Left lung (tissue), 14 donors: ENCODE measurements at places on chromosomes 3 and 15. TPM values are rescaled to one million over a fixed set of nuclear protein-coding genes. Genes with fewer than 3 reads are reported as not detected.

DNA sequence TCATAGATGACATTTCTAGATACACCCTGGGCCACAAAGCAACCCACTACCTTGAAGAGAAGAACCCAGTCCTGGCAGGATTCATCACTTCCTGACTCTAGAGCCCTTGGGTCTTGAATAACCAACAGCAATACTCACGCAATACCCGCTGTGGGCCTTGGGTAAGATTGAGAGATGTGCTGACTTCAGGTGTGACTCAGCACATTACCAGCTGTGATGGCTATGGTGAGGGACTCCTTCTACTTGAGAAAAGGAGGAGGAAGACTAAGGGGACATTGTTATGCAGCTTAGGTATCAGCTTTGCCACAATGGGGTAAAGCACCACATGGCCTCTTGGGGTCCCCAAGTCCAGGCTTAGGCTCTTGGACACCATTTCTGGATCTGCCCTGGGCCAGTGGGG lies 14.9 kb downstream of the C3orf33 start:
- H3K4me3 ChIP-seq = no peak overlapping the region
- no peaks in the 10 kb centered on the region for H3K4me1 ChIP-seq
- peak overlapping the region; percentile 20 for H3K27ac ChIP-seq
- no peak for DNase-seq
- H3K36me3 ChIP-seq = peaks cover 13% of the 10 kb centered on the region

IGSF11 gene
- 0.24 TPM for total RNA-seq

DNA sequence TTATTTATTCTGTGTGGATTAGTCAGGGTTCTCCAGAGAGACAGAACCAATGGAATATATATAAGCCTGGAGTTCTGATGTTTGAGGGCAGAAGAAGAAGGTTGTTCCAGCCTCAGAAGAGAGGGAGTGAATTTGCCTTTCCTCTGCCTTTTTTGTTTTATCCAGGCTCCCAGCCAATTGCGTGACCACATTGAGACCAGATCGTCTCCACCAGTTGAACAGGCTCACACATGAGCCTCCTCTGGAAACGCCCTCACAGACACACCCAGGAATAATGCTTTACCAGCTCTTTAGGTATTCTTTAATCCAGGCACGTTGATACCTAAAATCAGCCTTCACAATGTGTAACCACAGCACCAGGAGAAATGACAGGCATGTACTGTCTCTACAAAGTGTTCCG lies 923.1 kb downstream of the TBL1XR1 start:
- no peaks in the 10 kb centered on the region for H3K27me3 ChIP-seq
- no peak overlapping the region for H3K4me3 ChIP-seq
- no peaks in the 10 kb centered on the region for H3K4me1 ChIP-seq
- DNase-seq = no peak
- no peaks in the 10 kb centered on the region for H3K36me3 ChIP-seq

DNA sequence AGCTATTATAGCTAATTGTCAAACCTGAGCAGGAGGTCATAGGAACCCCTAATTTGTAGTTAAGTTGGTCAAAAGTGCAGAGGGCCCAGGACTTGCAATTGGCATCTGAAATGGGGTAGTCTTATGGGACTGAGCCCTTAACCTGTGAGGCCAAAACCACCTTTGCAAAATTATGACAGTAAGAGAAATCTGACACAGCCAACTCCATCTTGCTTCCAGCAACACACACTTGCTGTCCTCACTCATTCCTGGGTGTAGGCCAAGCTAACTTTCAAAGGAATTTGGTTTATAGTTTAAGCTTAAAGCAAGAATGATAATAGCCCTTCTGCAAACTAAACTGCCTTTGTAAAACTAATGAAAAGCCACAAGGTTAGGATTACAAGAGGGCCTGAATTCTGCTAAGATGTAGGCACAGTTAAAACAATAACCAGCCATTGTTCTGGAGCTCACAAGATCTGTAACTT lies 57.6 kb upstream of the FRMD4B start:
- H3K36me3 ChIP-seq = no peaks in the 10 kb centered on the region
- H3K27me3 ChIP-seq = no peaks in the 10 kb centered on the region
- H3K4me1 ChIP-seq = no peaks in the 10 kb centered on the region
- H3K27ac ChIP-seq = no peak overlapping the region
- DNase-seq = peak; percentile 71
- no peak overlapping the region for H3K4me3 ChIP-seq

CPB1 gene
- total RNA-seq = not detected

- H3K4me3 ChIP-seq = no peak overlapping the region
- no peaks in the 10 kb centered on the region for H3K36me3 ChIP-seq
- H3K27ac ChIP-seq = no peak overlapping the region
- H3K4me1 ChIP-seq = no peaks in the 10 kb centered on the region
- peaks cover 12% of the 10 kb centered on the region for H3K27me3 ChIP-seq
- DNase-seq = no peak
Observed at GRCh38 chr3:56459104-56459496, 9.2 kb downstream of the ERC2 start.

GRCh38 chr3:37892927-37893600 lies 31.4 kb downstream of the CTDSPL start:
- DNase-seq = no peak

GRCh38 chr15:78372880-78373279 lies 32.7 kb downstream of the CRABP1 start:
- no peaks in the 10 kb centered on the region for H3K4me1 ChIP-seq
- H3K36me3 ChIP-seq = no peaks in the 10 kb centered on the region
- DNase-seq = no peak
- H3K4me3 ChIP-seq = no peak overlapping the region
- H3K27ac ChIP-seq = no peak overlapping the region

DNA sequence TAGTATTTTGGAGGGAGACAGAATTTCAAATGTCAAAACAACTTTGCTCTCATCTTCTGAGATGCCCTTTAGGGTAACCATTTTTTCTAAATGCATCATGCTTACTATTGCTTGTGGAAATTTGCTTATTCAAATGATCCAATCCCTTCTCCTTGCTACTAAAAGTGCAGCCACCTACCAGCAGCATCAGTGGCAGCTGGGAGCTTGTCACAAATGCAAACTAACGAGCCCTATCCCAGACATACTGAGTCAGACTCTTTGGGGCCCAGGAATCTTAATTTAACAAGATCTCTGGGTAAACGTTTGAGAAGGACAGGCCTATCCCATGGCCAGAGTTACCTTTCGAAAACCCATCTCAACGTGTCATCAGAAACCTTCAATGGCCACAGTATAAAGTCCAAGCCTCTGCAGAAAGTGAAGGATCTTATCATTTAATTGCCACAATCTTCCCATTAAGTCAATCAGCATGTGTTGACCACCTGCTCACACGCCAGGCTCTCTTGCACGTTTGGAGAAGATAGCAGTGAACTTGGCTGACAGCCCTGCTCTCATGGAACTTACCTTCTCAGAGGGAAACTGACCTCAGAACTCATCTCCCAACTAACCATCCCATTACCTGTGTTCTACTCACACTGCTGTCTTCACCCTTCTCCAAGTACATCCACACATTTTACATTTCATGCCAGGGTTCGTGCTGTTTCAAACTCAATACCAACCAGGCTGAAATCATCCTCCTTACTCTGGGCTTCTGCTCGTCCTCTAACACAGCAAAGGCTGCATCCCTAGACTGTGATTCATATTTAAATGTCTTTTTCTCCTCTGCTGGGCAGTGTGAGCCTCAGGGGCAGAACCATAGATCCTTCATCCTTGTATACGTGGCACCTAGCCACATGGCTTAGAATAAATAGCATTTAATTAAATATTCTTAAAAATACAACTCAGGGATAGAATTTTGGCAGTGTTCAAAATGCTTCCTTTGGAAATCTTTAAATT lies 24.8 kb upstream of the VGLL4 start:
- H3K27me3 ChIP-seq = no peaks in the 10 kb centered on the region
- no peak overlapping the region for H3K4me3 ChIP-seq
- peaks cover 14% of the 10 kb centered on the region for H3K4me1 ChIP-seq
- DNase-seq = no peak
- H3K27ac ChIP-seq = no peak overlapping the region
- H3K36me3 ChIP-seq = no peaks in the 10 kb centered on the region

AP4E1 gene
- 11.6 TPM for total RNA-seq

- H3K4me3 ChIP-seq = no peak overlapping the region
- no peaks in the 10 kb centered on the region for H3K36me3 ChIP-seq
- H3K4me1 ChIP-seq = no peaks in the 10 kb centered on the region
- no peak overlapping the region for H3K27ac ChIP-seq
- no peak for DNase-seq
- no peaks in the 10 kb centered on the region for H3K27me3 ChIP-seq
Observed at GRCh38 chr15:63978511-63979261, 67.6 kb downstream of the DAPK2 start.

- H3K27ac ChIP-seq = no peak within 1 kb of the TSS
- peak; percentile 89 for DNase-seq
- peaks cover 41% of the 10 kb centered on the region for H3K27me3 ChIP-seq
Observed at GRCh38 chr15:44195151-44195740, at the start of gene FRMD5. TSS of gene FRMD5 (minus strand) at chr15:44195271.

LRRIQ4 gene
- 0.12 TPM for total RNA-seq

GRCh38 chr3:126345641-126346460 lies 11.4 kb downstream of the KLF15 start:
- H3K36me3 ChIP-seq = peaks cover 12% of the 10 kb centered on the region
- H3K4me1 ChIP-seq = peaks cover 6% of the 10 kb centered on the region
- no peak overlapping the region for H3K27ac ChIP-seq
- H3K27me3 ChIP-seq = no peaks in the 10 kb centered on the region

DNA sequence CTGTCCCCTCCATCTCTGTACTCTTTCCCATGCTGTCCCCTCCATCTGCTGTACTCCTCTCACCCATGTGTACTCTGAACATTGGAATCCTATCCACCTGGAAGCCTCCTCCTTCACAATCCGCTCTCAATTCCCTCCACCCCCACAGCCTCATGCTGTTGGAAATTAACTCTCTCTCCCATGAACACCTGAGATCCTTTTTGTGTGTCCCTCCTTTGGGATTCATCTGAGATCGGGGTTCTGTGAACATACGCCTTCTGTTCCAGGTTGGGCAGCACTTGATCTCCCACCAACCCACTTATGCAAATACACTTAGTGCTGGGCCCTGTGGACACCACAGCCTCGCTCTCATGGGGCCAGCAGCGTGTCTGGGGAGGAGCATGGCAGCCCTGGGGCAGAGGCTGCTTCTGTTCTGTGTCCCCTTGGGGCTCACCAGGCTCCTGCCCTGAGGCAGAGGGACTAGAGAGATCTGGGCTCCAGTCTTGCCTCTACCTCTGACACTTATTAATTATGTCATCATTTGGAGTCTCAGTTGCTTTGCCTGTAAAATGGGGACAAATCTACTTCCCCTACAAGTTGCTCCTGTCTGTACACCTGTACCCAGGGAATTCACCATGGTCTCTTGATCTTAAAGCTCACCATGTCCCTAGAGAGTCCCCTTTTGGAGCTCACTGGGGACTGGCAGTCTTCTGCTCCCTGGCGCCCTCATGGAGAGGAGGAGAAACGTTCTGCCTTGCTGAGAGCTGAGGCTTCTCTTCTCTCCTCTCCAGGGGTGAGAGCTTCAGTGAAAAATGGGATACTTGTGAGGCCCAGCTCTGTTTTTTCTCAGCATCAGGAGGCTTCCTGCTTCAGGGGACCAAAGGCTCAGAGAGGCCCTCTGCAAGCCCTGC lies 42.7 kb downstream of the ITGA11 start:
- DNase-seq = no peak
- peaks cover 2% of the 10 kb centered on the region for H3K4me1 ChIP-seq
- H3K27ac ChIP-seq = no peak overlapping the region
- no peaks in the 10 kb centered on the region for H3K36me3 ChIP-seq

- H3K4me3 ChIP-seq = no peak overlapping the region
- H3K36me3 ChIP-seq = no peaks in the 10 kb centered on the region
- H3K4me1 ChIP-seq = no peaks in the 10 kb centered on the region
- no peaks in the 10 kb centered on the region for H3K27me3 ChIP-seq
- no peak overlapping the region for H3K27ac ChIP-seq
Observed at GRCh38 chr3:4949659-4950058, 29.6 kb upstream of the BHLHE40 start.

- no peak overlapping the region for H3K27ac ChIP-seq
- H3K36me3 ChIP-seq = no peaks in the 10 kb centered on the region
- H3K4me1 ChIP-seq = no peaks in the 10 kb centered on the region
- no peaks in the 10 kb centered on the region for H3K27me3 ChIP-seq
- no peak overlapping the region for H3K4me3 ChIP-seq
Observed at GRCh38 chr15:72836676-72837330, 53.2 kb upstream of the ADPGK start.

DNA sequence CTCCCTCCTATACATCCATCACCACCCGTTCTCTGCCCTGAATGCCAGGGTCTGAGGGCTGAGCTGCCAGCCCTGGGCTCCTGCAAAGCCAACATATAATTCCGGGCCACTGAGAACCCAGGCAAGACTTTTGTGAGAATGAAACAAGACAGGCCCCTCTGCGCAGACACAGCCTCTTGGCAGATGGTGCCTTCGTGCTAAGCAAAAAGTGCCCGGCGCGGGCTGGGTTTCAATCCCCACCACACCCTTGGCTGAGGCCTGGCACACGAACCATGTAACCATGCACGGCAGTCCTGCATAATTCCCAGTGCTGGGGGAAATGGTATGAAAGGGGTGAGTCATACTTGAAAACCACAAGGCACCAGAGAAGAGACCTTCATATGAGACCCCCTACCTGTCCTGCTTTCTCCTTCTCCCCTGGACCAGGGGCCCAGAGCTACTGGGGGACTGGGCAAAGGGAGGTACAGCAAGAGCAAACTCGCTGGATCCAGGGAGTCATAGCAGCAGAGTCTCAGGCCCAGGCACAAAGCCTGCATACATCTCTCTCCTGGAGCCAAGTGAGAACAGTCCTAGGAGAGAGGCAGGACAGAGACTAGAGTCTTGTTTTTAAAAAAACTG lies 26.1 kb upstream of the LOXL1 start:
- no peak for DNase-seq
- H3K27ac ChIP-seq = no peak overlapping the region
- H3K27me3 ChIP-seq = peaks cover 5% of the 10 kb centered on the region

NMNAT3 gene
- total RNA-seq = 3.2 TPM

GRCh38 chr3:124315215-124316033 lies 323.5 kb upstream of the ROPN1 start:
- H3K27me3 ChIP-seq = no peaks in the 10 kb centered on the region
- no peak overlapping the region for H3K4me3 ChIP-seq
- no peaks in the 10 kb centered on the region for H3K36me3 ChIP-seq
- no peak for DNase-seq

DNA sequence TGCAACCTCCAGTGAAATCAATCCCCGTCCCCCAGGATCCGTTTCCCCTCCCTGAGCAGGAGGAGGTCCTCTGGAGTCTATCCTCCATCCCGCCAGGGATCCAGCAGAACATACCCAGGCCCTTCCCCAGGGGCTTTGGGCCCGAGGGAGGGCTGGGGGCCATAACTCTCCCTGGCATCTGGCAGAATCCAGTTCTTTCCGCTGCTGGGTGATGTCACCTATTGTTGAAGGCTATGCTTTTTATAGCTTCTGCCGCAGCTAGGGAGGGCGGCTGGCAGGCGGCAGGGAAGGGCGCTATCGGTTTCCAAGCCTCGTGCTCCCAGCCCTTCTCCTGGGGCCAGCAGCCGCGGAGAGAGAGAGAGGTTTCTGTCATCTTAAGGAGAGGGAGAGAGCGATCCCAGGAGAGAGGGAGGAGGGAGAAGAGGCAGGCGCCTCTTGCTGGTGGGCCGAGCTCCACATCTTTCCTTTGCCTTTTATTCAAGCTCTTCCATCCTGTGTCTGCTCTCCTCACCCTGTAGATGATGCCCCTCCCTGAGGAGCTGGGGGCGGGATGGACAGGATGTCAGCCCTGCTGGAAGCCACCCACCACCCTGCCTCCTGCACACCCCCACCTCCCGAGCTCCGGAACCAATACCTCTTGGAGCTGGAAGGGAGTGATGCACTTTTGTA lies 120.1 kb downstream of the ANP32A start:
- no peaks in the 10 kb centered on the region for H3K36me3 ChIP-seq
- H3K27me3 ChIP-seq = peaks cover 13% of the 10 kb centered on the region
- peak overlapping the region; percentile 28 for H3K27ac ChIP-seq
